ENCODE measurements at places on chromosomes 4 and X. TPM values are rescaled to one million over a fixed set of nuclear protein-coding genes. Genes with fewer than 3 reads are reported as not detected.

Gene HGFAC
- total RNA-seq = not detected

Gene ASB9
- total RNA-seq = 3.1 TPM

Gene HSPA4L
- 2.4 TPM for total RNA-seq

Gene RADX
- 9.6 TPM for total RNA-seq

Gene PDCL2
- total RNA-seq = not detected

Gene SOX3
- total RNA-seq = not detected

Gene CDKL2
- 2.4 TPM for total RNA-seq

All from activated T-helper 17 cell treated with anti-CD3 and anti-CD28 coated beads, Interleukin-2, amount 50 U/mL, for 72 hours (primary cell).